ENCODE measurements at places on chromosomes 5 and 9.

GRCh38 chr5:5483880-5484598, 61.6 kb downstream of the ICE1 start:
- DNase-seq = no peak

DNA sequence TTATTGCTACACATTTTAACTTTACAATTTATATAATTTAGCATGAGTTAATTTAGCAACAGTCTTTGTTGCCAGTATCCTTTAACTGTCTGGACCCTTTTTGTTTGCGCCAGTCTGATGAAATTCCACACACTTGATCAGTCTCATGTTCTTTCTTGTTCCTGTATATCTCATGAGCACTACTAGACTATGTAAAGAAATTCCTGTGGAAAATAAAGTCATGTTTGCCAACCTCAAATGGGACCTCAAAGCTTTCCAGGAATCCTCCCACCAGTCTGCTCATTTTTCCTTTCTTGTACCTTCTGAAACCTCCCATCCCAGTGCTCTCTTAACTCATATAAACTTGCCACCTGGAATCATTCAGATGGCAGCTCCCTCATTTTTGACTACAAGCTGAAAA, 8.0 kb downstream of the DMXL1 start:
- no peak for DNase-seq

GRCh38 chr5:97164846-97165245, 18.2 kb downstream of the RIOK2 start:
- no peak for DNase-seq

DNA sequence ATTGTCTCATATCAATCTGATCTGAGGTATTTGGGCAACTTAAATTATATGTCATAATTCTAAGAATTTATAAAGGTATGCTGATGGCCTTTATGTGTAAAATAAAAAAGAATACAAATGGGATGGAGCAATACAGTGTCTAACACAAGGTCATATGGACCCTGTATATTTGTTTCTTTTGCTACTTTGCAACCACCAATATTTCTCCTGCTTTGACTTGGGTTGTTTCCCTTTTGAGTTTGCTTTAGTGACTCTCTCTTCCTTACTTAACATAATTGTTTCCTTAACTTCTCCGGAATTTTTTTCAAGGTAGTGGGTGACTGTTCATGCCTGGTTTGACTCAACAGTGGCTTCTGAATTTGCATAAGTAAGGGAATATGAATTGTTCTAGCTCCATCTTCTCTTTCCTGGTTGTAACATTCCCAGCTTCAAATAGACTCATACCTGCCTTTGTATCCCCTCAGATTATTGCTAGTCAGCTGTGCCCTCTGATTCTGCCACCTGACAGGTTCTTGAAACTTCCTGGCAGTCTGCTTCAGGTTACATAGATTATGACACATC, 30.2 kb upstream of the ANXA1 start:
- no peak for DNase-seq

GRCh38 chr5:37926732-37927131, 86.9 kb upstream of the GDNF start:
- DNase-seq = no peak
